OCI-LY7 (cell line): ENCODE measurements at places on chromosomes 7 and 10.

DNA sequence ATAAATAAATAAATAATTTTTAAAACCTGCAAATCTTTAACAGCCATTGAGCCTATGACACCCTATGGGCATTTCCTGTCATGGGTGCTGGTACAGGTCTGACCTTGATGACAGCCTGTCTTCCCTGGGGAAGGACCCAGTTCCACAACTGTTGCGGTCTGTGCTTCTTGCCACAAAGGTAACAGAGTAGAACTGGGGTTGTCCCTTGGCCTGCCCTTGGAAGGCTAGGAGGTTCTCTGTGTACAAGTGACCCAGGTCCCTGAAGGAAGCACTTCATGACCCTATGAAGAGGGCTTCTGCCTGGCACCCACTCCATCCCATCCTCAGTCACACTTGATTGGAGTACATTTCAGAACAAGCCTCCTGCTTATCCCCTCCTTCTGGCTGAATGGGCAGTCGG lies 66.9 kb downstream of the OGDH start:
- no peak for DNase-seq

DNA sequence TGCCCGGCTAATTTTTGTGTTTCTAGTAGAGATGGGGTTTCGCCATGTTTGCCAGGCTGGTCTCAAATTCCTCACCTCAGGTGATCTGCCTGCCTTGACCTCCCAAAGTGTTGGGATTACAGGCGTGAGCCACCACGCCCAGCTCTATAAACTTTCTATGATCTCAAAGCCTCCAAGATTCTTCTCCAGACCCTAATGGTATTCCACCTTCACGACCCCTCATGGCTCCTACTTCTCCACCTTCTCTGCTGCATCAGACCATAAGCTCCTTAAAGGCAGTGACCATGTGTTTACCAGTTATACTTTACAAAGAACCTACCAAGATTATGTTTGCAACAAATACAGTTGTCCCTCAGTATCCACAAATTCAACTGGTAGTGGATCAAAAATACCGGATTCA lies 10.1 kb upstream of the BAZ1B start:
- no peak for DNase-seq

GRCh38 chr10:107616031-107616430 lies 451.5 kb upstream of the SORCS1 start:
- no peak for DNase-seq

- DNase-seq: no peak
These were observed 113.8 kb upstream of the CACUL1 start for GRCh38 chr10:118868589-118868988.

DNA sequence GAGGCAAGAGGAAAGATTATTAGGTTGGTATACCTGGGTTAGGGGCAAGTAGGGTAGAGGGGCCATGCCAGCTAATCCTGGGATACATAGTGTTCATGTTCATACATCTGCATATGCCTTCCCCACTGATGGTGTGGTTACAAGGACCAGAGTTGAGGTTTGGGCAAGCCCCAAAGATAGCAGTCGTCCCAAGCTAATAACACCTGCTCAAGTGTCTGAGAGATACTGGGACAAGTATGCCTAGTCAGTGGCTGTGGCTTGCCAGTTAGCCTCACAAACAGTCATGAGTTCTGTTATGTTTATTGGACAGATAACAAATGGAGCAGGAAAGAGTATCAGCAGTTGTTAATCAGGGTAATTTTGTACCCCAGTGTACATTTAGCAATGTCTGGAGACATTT lies 139.6 kb downstream of the ADAM22 start:
- DNase-seq: no peak

DNA sequence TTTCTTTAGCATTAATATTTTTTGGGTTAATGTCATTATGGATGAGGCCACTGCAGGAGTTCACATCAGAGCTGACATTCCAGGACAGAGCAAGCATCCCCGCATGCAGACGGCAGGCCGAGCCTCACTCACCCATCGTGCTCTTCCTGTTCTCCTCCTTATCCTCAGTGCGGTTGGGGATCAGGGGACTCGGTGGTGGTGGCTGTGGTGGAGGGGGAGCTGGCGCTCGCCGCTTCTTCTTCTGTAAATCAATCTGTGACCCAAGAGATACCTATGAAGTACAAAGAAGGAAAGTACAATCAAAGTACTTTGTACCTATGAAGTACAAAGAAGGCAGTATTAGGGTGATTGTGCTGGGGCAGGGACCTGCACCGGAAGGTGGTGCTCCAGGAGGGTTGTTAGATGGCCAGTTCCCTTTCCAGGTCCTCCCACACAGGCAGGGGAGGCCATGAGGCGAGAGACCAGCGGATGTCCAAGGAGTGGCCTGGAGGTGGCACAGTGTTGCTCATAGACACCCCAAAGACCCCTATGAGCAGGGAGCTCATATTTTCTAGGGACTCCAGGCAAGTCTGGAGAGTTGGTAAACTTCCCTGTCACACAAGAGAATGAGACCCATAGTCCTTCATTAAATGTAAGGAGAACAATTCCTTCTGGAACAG lies 231.4 kb downstream of the COBL start:
- DNase-seq: no peak

GRCh38 chr7:24877790-24878311 lies 102.1 kb downstream of the OSBPL3 start:
- DNase-seq: peak; percentile 94

GRCh38 chr7:144668503-144668902 lies 167.3 kb downstream of the TPK1 start:
- DNase-seq: no peak

GRCh38 chr7:137691566-137691965 lies 155.2 kb downstream of the DGKI start:
- DNase-seq: no peak

GRCh38 chr7:22066522-22066921 lies 120.8 kb upstream of the CDCA7L start:
- no peak for DNase-seq

DNA sequence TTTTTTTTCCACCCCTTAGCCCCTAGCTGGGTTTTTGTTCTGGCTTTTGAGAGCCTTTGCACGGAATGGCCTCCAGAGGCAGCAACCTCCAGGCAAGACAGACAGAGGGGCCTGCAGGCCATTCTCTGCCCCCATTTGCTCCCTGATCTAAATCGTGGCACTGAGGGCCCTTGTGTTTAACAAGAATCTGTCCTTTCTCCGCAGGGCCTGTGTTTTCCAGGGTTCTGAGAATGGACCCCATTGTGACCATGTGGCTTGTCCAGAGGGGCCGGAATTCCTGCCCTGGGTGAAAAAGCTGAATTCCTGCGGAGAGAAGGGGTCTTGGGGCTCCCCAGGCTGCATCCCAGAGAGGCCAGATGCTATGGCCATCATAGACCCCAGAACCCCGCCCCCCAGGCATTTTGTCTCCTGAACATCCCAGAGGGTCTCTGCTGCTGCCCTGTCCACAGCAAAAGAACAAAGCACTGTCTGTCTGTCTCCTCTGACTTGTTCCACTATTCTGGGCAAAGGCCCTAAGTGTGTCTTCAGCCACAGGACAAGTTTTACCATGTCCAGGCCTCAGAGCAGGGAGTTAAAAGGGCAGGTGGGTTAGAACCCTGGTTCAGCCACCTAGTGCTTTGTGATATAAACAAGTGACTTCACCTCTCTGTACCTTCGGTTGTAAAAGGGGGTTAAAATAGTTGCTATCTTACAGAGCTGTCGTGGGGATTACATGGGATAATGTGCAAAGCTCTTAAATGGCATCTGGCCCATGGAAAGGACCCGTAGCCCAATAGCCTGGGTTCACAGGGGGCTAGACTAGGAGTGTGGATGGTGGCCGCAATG lies 155.6 kb downstream of the SH3PXD2A start:
- no peak for DNase-seq

- DNase-seq: no peak
These were observed 30.2 kb upstream of the INSIG1 start for GRCh38 chr7:155267436-155267835.

GRCh38 chr10:4383651-4384098 lies 442.3 kb upstream of the AKR1E2 start:
- no peak for DNase-seq

DNA sequence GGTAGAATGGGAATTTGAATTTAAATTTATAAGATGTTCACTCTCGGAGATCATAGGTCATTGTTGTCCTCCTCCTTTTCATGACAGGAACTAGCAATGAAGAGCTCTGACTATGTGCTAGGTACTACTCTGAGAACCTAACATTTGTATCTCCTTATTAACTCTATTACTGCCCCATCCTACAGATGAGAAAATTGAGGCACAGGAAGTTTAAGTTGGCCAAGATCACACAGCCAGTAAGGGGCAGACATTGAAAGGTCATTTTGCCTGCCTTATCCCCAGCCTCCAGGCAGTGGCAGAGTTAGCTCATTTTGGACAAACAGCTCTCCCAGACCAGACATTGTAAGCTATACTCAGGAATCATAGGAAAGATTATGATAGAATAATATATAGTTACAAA lies 6.0 kb downstream of the SRGN start:
- DNase-seq: no peak

DNA sequence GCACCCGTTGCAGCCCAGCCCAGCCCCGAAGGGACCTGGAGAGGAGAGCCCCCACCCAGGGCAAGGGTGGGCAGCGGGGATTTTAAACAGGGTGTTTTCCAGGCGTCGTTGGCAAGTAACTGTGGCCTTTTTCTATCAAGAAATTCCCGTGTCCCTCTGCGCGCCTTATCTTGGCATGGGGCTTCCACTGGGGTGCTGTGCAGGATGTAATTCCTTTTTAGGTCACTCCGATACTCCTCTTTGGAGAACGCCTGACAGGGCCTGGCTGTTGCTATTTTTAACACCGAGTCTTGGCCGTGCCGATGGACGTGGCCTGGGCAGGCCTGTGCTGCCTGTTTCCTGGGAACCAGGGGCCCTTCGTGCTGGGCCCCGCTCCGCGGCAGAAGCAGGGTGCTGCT lies 93.8 kb downstream of the INPP5A start:
- no peak for DNase-seq

- no peak for DNase-seq
These were observed 33.7 kb upstream of the TMEM26 start for GRCh38 chr10:61486738-61487396.

DNA sequence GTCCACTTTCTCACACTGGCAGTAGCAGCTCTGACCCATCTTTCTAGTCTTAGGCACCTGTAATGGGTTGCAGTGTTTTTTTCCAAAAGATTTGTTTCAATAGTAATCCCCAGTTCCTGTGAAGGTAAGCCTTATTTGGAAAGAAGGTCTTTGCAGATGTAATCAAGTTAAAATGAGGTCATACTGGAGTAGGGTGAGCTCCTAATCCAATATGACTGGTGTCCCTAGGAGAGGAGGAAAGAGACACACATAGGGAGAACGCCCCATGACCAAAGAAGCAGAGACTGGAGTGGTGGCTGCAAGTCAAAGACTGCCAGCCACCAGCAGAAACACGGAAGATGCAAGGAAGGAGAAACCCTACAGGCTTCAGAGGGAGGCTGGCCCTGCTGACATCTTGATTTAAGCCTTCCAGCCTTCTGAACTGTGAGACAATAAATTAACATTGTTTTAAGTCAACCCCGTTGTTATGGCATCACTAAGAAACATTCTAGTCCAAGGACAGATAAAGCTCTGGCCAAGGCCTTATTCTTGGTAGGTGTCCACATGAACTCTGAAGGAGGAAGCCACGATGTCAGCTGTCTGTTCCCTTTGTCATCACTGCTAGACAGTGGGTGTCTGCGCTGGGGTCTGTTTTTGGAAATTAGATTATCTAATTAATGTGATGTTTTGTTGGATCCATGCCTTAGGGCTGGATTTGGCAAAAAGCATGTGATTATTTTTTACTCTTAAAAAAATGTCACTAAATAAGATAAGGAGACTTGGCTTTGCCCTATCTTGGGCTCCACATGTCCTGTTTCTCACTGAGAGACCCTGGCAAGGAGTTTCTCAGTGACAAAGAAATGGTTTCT lies 214.9 kb downstream of the KCNMA1 start:
- DNase-seq: no peak

DNA sequence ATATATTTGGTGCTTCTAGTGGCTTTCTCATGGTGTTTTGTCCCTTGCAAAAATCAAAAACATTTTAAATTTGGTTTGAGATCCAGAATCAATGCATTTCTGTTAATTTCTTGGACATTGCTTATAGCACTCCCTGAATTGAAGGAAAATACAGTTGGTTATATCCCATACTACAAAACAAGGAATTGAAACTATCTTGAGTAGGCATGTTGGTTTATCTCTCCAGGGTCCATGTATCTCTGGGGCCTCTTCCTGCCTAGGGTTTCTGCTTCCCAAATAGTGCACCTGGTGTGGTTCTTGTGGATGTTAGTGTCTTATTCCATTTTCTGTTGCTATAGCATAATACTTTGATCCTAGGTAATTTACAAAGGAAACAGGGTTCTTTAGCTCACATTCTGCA lies 212.4 kb downstream of the CAMK1D start:
- DNase-seq: no peak

GRCh38 chr10:75464478-75465449 lies 33.3 kb downstream of the LRMDA start:
- no peak for DNase-seq

DNA sequence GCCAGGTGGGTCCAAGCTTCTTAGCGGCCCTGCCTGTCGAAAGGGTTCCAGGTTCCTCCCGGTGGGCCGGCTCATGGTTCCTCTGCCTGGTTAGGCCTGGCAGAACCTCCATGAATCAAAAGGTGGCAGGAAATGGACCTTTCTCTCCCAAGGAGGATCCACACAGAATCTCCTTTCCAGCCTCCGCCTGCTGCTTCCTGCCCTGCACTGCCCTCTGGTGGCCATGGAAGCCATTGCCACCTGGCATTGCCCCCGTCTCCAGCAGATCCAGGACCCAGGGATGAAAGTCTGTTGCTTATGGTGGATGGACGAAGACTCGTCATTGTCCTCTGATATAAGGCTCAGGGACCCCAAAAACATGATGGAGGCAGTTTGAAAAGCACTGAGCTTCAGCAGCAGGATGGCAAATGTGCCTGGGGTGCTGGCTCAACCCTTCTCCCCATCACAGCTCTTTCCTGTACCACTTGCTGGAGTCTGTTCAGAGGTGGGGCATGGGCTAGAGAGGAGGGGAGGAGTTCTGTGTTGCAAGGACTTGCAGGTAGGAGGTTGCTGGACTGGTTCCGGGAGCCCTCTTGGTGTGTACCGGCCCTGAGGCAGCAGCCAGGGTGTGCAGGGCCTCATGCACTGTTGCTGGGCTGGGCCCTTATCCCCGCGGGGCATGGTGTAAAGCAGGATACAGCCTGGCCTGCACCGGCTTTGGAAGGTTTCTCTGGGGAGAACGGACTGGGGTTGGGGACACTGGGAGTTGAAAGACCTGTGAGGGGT lies 11.3 kb upstream of the INMT start:
- DNase-seq: peak; percentile 60

- DNase-seq: no peak
These were observed 262.8 kb upstream of the PCDH15 start for GRCh38 chr10:55063811-55064210.

DNA sequence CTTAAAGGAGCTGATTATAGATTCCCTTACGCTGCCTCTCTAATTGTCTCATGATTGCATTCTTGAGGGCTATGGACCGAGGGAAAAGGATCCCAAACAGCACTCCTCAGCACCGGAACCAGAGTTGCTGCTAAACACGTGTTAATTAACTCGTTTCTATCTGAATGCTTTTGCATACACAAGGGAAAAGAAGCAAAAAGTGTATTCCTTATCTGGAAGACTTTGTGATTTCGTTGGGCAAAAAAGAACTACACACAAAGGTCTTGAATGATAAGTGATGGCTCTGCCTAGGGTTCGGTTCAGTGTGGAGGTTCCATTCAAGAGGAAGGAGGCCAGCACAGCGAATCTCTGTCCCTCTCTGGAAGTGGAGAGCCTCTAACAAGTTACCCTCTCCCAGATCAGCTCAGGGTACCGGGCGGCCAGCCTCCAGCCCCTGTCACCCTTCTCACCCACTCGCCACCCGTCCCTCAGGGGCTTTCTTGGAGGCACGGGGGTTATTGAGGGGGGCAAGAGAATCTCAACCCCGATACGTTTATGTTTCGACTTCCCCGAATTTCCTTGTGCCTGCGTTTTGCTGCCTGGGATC lies 515 bp upstream of the SLC4A2 start:
- DNase-seq: peak; percentile 41
